ENCODE measurements at places on chromosomes 1 and 21.

DNA sequence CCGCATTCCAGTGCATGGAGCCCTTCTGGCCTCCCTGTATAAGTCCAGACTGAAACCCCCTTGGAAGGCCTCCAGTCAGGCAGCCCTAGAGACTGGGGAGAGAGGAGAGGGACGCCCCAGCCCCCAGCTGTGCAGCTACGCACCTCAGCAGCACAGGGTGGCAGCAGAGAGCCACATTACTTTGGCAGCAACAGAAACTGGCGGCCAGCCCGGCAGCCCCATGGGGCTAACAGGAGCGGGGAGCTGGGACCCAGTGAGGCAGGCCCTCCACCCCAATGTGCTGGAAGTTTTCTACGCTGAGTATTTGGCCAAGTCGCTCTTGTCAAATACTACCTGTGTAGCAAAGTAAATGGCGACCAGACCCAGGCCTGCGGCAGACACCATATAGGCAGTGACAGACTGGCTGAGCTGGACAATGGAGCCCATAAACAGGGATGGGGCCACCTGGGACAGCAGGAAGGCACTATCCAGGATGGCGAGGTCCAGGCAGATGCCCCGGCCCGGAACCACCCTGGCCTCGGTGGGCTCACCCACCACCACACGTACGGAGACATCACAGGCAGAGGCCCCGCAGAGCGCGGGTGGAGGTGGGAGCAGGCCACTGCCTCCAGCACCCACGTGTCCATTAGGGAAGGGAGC, 21.2 kb downstream of the SLC45A3 start:
- DNase-seq: peak; percentile 89

GRCh38 chr1:95127380-95127779, 10.2 kb downstream of the TLCD4 start:
- DNase-seq: no peak

GRCh38 chr1:10467078-10467477, 5.3 kb downstream of the DFFA start:
- DNase-seq: no peak

- no peak for DNase-seq
Measured at GRCh38 chr1:184596950-184597645, 157.6 kb downstream of the EDEM3 start.

- DNase-seq: no peak
Measured at GRCh38 chr1:2890221-2890850, 88.8 kb upstream of the TTC34 start.

DNA sequence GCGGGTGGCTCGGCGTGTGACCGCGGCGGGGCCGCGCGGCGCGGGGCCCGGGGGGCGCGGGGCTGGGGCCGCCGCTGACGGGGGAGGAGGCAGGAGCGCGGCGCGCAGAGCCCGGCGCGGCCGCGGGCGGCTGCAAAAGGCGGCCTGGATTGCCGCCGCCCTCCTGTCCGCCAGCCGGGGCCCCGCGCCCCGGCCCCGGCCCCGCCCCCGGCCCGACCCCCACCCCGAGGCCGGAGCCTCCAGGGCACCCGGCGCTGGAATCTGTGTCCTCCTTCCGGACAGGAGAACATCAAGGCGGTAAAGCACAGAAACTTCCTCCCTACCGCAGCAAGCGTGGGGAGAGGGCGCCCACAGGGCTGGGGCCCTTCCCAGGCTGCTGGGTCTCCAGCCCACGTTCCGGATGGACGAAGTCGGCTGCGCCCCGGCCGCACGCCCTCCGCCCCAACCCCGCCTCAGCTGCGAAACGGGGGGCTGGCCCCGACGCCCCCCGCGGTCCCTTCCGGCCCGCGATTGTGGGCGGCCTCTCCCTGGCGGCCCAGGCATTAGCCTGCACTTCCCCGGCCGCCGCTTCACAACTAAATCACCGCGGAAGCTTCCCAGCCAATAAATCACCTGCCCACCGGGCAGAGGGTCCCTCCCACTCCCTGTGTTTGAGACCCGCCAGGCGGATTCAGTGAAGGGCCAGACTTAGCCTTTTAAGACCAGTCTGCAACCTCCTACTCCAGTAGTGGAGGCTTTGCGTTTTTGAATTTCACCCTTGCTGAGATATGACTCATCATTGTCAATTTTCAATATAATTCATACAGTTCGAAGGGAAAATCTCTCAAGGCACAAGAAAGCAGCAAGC, 106.0 kb downstream of the SLC45A1 start:
- peak; percentile 51 for DNase-seq

- DNase-seq: no peak
Measured at GRCh38 chr1:29829448-29830344, 593.4 kb downstream of the PTPRU start.

DNA sequence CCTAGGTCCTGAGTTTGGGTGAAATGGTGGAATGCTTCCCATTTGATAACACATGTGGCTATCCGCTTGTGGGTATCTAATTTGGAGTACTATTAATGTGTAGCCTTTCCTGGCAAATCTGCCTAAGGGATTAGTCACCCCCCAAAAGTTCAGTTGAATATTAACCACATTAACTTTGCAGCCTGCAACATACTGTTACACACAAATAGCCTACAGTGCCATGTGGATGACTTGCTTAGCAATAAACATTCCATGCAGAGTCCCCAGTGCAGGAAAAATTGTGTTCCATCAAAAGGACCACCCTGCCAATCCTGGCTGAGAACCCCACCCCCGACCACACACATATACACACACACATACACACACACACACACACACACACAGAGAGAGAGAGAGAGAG, 303.3 kb upstream of the ESRRG start:
- no peak for DNase-seq

- no peak for DNase-seq
Measured at GRCh38 chr21:42423685-42424084, 20.0 kb downstream of the UBASH3A start.

GRCh38 chr1:46547481-46548383, 3.7 kb downstream of the KNCN start:
- DNase-seq: peak; percentile 56

DNA sequence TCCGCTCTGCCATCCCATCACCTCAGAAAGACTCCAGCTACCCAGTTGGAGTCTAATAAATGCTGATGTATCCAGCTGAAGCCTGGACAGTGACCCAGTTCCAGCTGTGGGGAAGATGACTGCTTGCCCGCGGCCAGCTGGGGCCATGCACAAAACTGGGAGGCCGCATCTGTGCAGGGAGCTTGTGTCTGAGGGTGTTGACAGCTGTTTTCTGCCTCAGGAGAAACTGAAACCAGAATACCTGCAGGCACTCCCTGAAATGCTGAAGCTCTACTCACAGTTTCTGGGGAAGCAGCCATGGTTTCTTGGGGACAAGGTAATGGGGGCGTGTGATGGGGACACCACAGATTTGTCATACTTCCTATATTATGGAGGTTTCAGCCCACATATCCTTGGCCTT, 3.2 kb downstream of the GSTM2 start:
- no peak for DNase-seq

GRCh38 chr1:108071601-108072000, 106.6 kb upstream of the VAV3 start:
- no peak for DNase-seq

- no peak for DNase-seq
Measured at GRCh38 chr1:107378866-107379265, 238.0 kb downstream of the NTNG1 start.

- DNase-seq: no peak
Measured at GRCh38 chr1:28833381-28833780, 21.4 kb downstream of the OPRD1 start.

DNA sequence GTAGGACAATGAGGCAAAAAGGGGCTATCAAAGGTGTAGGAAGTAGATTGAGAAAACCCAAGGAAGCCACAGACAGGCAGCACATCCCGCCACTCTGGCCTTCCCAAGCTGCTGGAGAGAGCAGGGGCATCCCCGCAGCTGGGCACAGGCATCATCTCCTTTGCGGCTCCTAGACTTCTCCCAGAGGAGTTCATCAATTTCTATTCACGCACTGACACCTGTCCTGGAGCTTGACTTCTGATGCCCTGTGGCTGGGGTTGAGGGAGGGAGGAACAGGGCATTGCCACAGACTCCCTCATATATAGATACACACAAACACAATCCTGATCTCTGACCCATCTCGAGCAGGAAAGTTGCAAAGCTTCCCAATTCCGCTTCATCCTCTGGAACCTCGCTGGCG, 1.9 kb upstream of the TFAP2E start:
- no peak for DNase-seq

GRCh38 chr1:11131816-11132215, 32.1 kb upstream of the EXOSC10 start:
- DNase-seq: no peak

- DNase-seq: no peak
Measured at GRCh38 chr1:25065321-25065721, 135.2 kb upstream of the RUNX3 start.

DNA sequence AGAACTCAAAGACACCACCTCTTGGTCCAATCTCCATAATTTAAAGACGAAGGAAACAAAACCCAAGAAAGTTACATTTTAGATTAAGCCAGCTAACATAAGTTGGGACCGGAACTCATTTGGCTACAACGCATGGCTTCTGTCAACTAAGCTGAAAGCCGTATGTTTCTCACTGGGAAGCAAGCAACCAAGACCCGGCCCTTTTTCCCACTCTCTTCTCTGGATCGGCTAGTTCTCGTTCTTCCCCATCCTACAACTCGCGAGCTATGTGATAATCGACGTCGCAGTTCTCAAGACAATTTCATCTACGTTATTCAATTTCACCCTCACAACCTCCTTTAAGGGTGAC, 601 bp downstream of the CCT8 start:
- DNase-seq: no peak

DNA sequence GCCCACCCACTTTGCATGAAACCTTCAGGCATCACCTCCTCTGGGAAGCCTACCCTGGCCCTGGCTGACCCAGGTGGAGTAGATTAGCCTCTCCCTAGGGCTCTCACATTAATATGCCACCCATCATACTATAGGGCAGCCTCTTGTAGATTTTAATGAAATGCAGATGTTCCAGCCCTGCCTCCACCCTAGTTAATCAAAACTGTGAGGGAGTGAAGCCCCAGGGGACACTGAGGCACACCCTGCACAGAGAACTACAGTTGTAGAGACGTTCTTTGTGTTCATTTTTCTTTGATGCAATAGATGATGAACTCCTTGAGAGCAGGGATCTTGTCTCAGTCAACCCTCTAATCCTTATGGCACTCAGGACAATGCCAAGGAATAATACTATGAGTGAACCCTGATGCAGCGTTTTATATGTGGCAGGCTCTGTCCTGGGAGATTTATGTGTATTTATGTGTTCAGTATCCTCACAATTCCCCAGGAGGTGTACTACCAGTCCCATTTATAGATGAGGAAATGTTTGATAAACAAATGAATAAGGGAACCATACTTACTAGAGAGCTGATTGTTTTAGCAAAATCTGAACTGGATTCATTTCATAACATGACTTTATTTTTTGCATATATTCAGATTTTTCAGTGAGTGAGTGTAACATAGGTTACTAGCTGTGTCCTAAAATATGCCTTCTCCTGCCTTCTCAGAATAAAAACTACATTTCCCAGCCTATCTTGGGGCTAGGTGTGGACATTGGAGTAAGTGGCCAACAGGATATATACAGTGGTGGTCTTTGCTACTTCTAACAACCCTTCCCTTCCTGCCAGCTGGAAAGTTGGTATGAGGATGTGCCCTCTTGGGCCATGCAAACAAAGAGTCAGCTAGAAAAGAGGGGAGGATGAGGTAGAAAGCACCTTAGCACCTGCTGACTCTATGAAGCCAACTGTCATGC, 23.5 kb upstream of the PRELP start:
- no peak for DNase-seq

GRCh38 chr1:65866439-65866838, 73.7 kb downstream of the PDE4B start:
- peak; percentile 9 for DNase-seq

GRCh38 chr1:214228976-214229375, 52.0 kb upstream of the SMYD2 start:
- DNase-seq: no peak

- no peak for DNase-seq
Measured at GRCh38 chr1:88647749-88648415, 36.2 kb upstream of the PKN2 start.

DNA sequence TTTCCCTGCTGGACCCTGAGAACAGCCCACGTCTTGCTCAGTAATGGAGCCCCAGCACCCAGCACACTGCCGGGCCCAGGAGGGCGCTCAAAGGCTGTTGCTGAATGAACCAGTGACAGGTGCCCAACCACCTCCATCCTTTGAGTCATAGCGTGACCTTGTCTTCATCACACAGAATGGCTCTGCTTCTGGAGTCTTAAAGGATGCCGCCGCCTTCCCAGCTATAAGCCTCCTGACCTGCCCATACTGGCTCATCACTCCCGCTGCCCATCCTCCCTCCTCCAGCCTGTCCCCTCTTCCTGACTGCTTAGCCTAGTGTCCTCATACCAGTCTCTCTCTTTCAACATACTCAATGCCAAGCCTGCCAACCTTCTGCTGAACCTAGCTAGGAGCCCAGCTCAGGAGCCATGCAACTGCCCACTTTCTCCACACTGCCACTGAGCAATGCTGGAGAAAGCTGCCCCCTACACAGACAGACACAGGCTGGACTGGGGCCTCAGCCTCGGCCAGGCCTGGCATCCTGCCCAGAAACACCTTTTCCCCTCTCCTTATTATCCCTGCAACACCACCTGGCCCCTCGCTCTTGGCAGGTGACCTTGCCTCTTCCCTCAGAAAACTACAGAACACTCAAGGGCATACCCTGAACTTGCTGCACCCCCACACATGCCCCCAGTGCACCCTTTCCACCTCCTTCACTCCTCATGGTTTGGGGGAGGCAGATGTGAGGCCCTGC, 14.1 kb downstream of the TTC39A start:
- DNase-seq: no peak

GRCh38 chr1:2247760-2248126, 19.6 kb downstream of the SKI start:
- no peak for DNase-seq

DNA sequence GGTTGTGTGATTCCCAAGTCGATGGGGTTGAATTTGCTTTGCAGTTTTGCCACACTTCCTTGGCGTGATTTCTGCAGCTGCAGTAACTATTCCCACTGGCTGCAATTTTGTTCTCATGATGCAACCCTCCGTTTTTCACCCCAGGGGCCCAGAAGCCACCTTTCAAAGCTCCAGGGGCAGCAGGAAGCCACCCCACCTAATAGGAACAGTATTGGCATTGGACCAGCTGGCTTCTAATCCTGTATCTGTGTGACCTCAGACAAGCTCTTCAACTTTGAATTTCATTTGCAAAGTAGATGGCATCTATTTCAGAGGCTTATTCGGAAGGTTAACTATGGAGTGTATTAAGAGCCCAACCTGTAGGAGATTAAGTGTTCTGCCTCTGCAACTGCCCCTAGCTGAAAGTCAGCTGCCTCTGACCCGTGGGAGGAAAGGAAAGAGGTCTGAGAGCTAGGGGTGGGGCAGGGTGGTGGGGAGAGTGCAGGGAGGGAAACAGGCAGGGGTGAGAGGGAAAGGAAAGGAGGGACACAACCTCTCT, 12.6 kb downstream of the C1orf115 start:
- DNase-seq: no peak

GRCh38 chr21:40689840-40690360, 157.1 kb downstream of the DSCAM start:
- no peak for DNase-seq

- no peak for DNase-seq
Measured at GRCh38 chr1:2050793-2051682, 827 bp downstream of the PRKCZ start.
